ENCODE measurements at places on chromosomes 11 and 22.

DNA sequence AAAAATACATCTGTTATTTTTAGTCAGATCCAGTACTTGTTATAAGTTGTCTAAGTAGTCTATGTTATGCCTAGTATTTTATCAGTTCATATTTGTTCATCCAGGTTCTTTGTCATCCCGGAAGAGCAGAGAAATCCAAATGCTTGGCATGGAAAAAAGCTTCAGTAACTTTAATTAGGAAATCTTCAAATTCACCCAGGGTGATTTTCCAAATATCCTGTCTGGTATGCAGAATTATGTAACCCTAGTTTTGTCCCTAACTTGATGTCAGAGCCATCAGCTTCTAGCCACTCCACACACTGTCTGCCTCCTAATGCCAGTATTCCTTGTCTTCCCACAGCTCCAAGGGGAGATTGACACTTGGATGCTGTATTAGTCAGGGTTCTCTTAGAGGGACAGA lies 216.2 kb downstream of the ARHGAP42 start:
- no peak for DNase-seq

GRCh38 chr11:15754221-15754620 lies 602.1 kb downstream of the SOX6 start:
- no peak for DNase-seq

- no peak for DNase-seq
Measured at GRCh38 chr22:31139066-31139465, 1.2 kb downstream of the PLA2G3 start.

GRCh38 chr22:37371491-37371890 lies 55.8 kb downstream of the ELFN2 start:
- DNase-seq: no peak

- DNase-seq: no peak
Measured at GRCh38 chr22:20615021-20615420, 107.6 kb downstream of the MED15 start.

DNA sequence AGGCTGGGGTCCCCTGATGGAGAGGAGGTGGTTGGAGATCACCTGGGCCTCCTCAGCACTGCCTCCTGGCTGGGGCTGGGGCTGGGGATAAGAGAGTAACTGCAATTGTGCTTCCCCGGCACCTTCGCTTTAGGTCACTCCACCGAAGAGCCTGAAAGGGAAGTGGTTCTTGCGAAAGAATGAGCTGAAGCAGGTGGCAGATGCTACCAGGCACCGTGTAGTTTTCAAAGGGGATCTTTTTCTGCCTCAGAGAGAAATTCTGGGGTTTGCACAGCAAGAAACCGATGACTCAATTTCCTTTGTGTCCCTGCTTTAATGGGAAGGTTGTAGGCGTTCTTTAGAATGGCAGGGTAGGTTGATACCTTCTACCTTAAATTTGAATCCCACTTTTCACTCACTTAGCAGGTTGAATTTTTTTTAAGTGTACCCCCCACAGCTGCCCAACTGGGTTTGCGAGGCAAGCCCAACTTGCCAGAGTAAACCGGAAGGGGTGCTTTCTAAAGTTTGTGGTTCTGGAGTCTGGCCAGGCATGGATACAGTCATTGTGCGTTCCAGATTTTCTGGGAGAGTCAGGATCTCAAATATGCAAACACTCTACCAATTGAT lies 5.3 kb downstream of the CD44 start:
- no peak for DNase-seq

GRCh38 chr11:27420722-27421572 lies 51.6 kb downstream of the LGR4 start:
- no peak for DNase-seq

- DNase-seq: no peak
Measured at GRCh38 chr11:72042064-72042745, 38.1 kb downstream of the NUMA1 start.

DNA sequence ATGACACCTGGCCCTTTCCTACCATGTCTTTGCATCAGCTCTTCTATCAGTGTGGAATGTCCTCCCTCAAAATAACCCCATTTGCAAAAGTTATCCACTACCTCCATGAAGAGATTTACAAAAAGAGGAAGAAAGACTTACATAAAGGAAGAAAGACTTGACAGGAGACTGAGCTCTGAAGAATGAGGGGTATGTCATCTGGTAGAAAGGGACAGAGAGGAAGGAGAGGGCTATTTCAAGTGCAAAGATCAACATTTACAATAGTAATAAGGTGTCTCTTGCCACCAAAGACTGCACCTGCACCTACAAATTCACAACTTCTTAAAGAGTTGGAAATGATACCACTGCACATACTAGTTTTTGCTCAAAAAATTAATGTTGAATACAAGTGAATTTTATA lies 18.2 kb downstream of the PAK1 start:
- DNase-seq: no peak
